ENCODE measurements at places on chromosomes 13 and 19. TPM values are rescaled to one million over a fixed set of nuclear protein-coding genes. Genes with fewer than 3 reads are reported as not detected.

GRCh38 chr19:49362929-49363267 is 682 bp upstream of the TEAD2 start:
- DNase-seq: peak; percentile 39

Gene SIGLEC7
- total RNA-seq: not detected

Gene VASP
- 43.5 TPM for total RNA-seq

DNA sequence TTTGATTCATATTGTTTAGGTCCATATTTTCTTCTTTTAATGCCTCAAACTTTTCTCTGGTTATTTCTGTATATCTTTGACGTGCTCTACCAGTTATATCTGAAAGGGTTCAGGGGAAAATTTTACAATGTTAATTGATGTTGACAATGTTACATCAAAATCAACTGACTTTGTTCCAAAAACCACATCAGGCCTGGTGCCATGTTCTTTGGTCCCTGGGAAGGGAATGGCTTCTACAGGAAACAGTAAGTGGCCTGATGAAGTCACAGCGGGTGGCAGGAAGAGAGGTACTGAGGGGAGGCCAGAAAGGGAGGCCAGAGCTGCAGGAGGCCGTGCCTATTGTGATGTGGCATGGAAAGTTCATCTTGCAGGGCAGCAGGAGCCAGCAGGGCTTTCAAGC is 38.2 kb downstream of the CEP89 start:
- DNase-seq: no peak

DNA sequence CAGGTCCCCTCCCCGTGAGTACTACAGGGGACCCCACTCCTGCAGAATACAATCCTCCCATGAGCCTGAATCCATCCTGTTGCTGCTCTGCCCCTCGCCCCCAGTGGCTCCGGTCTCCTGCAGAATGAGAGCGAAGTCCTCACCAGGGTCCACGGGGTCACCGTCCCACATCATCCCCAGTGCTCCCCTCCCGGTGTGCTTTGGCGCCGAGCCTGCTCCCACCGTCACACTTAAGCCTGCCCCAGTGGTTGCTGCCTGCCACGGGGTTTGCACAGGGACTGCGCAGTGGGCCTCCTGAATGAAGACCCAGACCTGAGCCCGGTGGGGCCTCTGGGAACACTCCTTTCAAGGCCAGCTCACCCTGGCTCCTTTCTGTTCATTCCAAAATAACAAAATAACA is 30.5 kb downstream of the NKPD1 start:
- DNase-seq: no peak

Gene LYPD3
- total RNA-seq: 0.17 TPM

DNA sequence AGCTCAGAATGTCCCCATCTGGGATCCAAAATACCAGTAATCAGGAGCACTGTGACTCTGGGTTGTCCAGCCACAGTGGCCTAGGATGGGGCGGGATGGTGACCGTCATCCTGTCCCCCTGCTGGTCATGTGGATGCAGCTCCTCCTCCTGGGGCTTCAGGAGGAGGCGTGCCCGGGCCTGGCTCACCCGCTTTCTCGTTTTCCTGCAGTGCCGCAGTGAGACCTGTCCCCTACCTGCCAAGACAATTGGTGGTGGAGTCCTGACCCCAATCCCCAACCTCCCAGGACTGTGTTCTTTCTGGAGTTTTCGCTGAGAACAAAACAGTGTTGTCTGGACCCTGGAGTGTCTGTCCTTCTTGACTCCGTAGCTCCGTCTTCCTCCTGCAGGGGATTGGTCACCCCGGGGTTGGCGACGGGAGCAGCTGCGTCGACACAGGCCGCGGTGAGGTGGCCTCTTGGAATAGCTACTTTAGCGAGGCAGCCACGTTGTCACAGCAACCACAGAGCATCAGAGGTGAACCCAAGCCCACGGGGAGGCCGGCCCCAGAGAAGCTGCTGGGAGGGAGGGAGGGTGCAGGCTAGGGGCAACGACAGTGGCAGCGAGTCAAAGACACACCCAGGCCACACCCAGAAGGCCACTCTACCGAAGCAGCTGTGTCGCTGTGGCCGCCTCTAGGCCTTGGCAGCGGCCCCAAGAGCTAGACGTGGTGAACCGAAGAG is 10.2 kb upstream of the EMC10 start:
- no peak for DNase-seq

GRCh38 chr19:48922548-48923490 is 10.7 kb upstream of the DHDH start:
- DNase-seq: no peak

DNA sequence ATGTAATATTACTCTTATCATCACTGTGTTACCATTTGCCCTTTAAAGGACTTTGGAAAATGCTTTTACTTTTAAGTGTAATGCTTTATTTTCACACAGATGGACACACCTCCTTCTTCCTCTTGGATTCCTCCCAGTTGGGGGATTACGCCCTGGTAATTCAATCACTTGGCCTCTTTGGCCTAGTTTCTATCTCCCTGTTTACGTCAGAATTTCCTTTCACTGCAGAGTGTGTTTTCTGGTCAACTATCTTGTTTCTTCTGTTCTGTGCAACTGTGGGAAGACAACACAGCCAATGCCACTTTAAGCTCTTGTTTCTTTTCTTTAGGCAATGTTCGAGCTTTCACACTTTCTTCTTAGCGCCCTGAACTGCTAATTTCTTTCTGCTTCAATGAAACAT is 257.3 kb upstream of the MAB21L1 start:
- DNase-seq: peak; percentile 14

Gene WDR83
- total RNA-seq: 12.8 TPM

Gene PCDH9
- 5.6 TPM for total RNA-seq

DNA sequence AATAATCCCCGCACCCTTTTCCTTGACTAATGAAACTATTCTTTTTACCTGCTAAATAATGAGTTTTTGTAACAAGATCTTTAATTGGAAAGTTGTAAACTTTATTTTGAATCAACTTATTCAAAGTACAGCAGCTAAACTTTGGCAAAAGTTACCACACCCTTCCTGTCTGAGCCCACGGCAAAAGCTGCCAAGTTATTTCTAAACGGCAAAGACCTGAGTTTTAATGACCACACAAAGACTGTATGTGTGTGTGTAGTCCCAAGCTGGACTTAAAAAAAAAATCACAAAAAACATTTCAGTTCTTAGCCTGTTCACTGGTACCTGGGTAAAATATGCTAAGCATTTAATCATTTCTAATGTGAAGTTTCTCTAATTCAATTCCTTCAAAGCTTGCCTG is 60.7 kb downstream of the ZAR1L start:
- no peak for DNase-seq

DNA sequence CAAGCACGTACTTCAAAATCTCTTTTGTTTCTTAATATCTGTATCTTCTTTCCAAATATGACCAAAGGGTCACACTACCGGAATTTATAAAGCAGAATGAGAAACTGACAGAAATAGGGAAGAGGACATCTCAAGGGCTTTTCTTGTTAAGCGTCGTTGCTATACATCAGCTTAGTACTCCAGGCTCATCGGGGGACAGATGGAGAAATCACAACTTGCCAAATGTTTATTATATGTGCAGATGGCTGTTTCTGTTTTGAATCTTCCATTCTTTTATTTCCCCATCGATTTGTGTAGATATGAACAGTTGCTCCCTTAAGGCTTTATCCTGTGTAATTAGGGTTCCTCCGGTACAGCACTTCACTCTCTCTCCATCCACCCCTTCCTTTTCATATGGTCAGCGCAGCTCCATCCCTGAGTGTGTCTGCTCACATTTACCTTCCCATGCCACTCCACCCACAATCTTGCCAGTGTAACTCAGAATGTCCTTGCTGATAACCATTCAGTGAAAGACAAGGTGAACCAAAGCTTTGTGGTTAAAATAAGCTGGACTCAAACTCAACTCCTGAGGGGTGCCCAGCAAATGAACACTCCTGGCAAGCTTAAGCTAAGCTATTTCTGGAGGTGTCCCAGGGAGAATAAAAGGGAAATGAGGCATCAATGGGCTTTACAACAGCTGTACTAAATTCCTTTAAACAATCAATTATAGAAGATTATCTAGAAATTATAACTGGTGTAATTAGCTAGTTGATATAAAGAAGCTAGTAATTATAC is 51.3 kb downstream of the TBC1D4 start:
- no peak for DNase-seq

Gene ZNF625
- total RNA-seq: 3.0 TPM

DNA sequence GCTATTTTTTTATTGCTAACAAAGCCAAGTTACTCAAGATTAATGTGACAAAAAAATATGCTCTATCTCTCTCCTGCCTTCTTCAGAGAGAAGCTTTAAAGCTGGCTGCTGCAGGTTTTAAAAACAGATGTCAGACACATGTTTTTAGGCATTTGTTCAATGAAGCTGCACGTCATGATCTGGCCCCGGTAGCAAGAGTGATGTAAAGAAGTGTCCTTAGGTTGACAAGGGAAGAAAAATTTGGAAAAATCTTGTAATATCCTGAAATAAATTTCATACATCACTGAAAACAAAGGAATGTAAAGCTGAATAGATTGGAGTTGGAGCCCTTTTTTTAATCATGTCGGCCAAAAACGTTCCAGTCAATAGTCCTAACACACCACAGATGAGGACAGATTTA is 531.4 kb upstream of the NBEA start:
- DNase-seq: no peak

DNA sequence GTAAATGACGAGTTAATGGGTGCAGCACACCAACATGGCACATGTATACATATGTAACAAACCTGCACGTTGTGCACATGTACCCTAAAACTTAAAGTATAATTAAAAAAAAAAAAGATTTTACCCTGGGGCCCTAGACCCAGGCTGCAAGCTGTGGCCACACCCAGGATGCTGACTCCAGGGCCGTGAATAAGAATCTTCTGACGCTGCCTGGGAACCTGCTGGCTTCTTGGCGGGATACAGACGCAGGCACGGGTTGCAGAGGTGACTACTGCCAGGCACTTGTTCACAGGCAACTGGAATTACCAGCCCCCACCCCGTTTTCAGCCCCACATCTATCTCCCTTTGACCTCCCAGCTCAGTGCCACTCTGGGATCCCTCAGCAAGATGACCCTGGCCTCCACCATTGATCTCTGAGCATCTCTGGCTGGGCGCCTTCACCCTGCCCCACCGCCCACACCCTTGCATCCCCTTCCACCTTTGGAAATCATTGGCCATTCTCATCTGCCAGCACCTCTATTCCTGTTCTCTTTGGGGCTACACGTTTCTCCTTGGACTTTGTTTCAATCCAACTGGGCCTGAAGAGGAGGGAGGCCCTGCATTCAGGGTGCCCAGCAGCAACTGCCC is 21.1 kb upstream of the CFAP97D2 start:
- DNase-seq: no peak

Gene PLIN3
- total RNA-seq: 92.1 TPM

GRCh38 chr13:101289764-101290163 is 126.5 kb downstream of the NALCN start:
- DNase-seq: peak; percentile 25

Gene SOX21
- not detected for total RNA-seq

GRCh38 chr19:13613447-13613846 is 107.2 kb upstream of the CACNA1A start:
- DNase-seq: no peak

DNA sequence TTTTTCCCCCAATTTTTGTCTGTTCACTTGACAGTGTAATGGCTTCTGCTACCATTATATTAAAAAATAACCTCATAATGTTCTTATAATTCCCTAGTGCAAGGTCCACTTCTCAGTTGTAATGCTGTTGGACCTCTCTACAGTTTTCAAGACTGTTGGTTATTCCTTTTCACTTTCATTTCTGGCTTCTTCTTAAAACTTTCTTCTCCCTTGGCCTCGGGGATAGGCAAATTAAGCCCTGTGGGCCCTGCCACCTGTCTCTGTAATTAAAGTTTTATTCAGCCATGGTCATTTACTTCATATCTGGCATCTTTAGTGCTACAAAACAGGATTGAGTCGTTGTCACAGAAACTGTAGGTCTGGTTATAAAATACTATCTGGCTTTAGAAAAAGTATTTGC is 313.5 kb downstream of the KLF12 start:
- DNase-seq: no peak

- no peak for DNase-seq
These were observed 61.8 kb downstream of the MBNL2 start for GRCh38 chr13:97283888-97284287.

Gene OLFM4
- total RNA-seq: not detected

- DNase-seq: no peak
These were observed 15.1 kb downstream of the RAB20 start for GRCh38 chr13:110546378-110546777.

- no peak for DNase-seq
These were observed 1471.7 kb upstream of the PRR20A start for GRCh38 chr13:55669051-55669450.

- DNase-seq: peak; percentile 91
These were observed 42.8 kb downstream of the GAS6 start for GRCh38 chr13:113820813-113821651.

DNA sequence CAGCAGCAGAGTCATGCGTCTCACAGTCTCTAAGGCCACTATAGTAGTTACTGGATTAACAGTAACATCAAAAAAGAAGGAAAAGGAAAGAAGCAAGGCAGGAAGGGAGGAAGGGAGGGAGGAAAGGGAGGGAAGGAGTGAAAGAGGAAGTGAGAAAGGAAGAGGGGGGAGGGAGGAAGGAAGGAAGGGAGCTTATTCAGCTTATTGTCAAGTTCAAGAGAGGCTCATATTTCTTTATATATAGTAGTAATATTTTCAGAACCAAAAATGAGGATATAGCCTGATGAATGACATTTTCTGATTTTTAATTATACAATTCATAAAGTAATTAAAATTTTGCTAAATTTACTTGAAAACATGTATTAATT is 17.7 kb upstream of the RUBCNL start:
- DNase-seq: no peak

Gene MUC16
- total RNA-seq: not detected

GRCh38 chr19:52734331-52734892 is 432 bp downstream of the ZNF611 start:
- DNase-seq: no peak

- DNase-seq: no peak
These were observed 22.0 kb upstream of the UBAC2 start for GRCh38 chr13:99178636-99179035.

- no peak for DNase-seq
These were observed 629 bp downstream of the PEPD start for GRCh38 chr19:33520844-33521479.

- DNase-seq: no peak
These were observed 7.4 kb upstream of the CLEC4G start for GRCh38 chr19:7739211-7739755.

DNA sequence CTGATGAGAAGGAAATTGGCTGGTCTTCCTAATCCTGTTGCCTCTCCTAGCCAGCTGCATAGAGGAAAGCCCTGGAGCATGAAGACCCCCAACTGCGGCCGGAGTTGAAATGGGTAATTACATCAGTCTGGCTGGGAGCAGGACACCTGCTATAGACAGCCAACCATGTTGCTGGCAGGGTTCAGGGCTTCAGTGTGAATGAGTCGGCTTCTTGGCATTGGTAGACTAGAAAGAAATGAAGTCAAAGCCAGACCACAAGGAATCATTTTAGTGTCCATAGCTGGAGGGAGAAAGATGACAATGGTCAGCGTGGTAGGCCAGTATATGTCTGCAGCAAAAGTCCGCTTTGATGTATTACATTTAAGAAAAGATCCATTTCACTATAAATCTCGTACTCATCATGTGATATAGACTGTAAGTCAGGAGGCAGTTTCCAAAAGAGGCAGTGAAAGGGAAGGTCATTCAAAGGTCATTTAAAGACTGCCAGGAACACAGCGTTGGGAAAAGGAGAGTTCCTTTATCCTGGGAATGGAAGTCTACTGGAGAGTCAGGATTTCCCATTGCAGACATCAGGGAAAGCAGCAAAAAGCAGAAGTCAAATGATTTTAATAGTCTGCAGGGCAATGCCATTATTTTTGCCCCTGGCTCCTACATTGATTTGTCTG is 262.7 kb downstream of the DNAJC15 start:
- DNase-seq: no peak

- peak; percentile 3 for DNase-seq
These were observed 85.7 kb downstream of the NUFIP1 start for GRCh38 chr13:44903574-44903985.

Gene RFPL4AL1
- not detected for total RNA-seq

- no peak for DNase-seq
These were observed 7.9 kb downstream of the TUBA3C start for GRCh38 chr13:19173752-19174151.

Data from H4 (cell line).